ENCODE measurements at places on chromosomes 4 and X. TPM values are rescaled to one million over a fixed set of nuclear protein-coding genes. Genes with fewer than 3 reads are reported as not detected.

GRCh38 chr4:184012937-184013336, 107.8 kb downstream of the STOX2 start:
- no peak for DNase-seq

DNA sequence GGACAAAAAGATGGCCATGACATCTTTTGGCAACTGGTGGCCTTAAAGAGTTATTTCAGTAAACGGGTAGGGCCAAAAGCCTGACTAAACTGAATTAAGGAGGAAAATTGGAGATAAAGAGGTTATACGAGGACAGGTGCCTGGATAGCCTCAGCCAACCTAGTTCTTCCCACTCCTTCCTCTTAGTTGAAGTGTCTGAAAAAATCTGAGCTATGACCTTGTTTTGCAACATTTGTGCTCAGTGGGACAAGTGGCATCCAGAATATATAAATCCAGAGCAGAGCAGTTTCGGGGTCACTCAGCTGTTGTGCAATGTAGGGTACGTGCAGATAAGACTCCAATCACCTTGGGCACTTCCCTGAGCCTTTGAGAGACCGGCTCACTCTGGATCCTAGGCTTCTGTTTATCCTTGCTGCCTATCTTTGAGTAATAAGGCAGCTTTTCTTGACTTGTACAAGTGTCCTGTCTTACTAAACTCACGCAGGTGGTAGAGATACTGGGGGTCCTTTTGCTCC, 50.2 kb upstream of the MORC4 start:
- no peak for DNase-seq

Gene GPRIN3
- not detected for total RNA-seq

- no peak for DNase-seq
Observed at GRCh38 chr4:139770361-139770760, 104.7 kb downstream of the MGST2 start.

All from A673 (cell line).